Endothelial cell (in vitro differentiated cells): ENCODE measurements at places on chromosomes 6 and 20.

- DNase-seq: no peak
Observed at GRCh38 chr6:36120979-36121786, 9.1 kb upstream of the MAPK13 start.

GRCh38 chr6:169567819-169568218, 134.0 kb downstream of the WDR27 start:
- no peak for DNase-seq

DNA sequence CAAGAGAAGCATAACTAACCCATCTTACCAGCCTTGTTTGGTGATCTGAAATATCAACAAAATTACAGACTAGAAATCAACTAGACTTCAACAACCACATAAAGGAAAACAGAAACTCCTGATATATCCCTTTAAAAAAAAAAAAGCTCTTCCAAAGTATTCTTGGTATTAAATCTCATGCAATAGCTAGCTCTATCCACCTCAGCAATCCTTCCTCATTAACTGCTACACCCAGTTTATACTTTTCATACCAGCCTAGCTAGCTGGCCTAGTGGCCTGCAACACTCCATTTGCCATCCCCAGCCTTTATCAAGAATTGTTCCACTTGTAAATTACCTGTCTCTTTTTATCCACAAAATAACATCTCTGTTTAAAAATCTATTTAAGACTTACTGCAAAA, 69.0 kb downstream of the BACH2 start:
- DNase-seq: no peak

GRCh38 chr6:36633915-36634314, 39.8 kb downstream of the SRSF3 start:
- DNase-seq: no peak

- DNase-seq: no peak
Observed at GRCh38 chr6:169287675-169288074, 34.0 kb upstream of the THBS2 start.
